ENCODE measurements at places on chromosomes 12 and 14.

DNA sequence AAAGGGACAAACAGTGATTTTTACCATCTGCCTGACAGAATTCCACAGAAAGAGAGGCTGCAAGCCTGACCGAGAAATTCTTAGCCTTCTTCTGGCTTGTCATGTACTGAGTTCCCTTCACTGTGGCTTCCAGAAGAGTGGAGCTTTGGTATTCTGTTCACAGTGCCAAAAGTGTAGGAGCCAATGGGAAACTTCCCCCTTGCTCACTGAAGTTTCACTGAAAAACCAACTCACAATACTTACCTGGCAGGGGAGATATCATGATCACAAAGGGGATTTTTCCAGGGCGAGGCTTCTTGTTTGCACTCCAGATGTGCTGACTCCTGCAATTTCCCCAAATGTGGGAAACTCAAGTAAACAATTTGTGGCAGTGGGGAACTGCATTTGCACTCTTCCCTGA is 31.7 kb upstream of the MMP19 start:
- DNase-seq: no peak

- no peak for DNase-seq
Measured at GRCh38 chr12:119660076-119660475, 7.9 kb upstream of the PRKAB1 start.

- no peak for DNase-seq
Measured at GRCh38 chr14:76093077-76093476, 58.6 kb upstream of the GPATCH2L start.

- no peak for DNase-seq
Measured at GRCh38 chr12:89267404-89267803, 84.9 kb downstream of the DUSP6 start.

DNA sequence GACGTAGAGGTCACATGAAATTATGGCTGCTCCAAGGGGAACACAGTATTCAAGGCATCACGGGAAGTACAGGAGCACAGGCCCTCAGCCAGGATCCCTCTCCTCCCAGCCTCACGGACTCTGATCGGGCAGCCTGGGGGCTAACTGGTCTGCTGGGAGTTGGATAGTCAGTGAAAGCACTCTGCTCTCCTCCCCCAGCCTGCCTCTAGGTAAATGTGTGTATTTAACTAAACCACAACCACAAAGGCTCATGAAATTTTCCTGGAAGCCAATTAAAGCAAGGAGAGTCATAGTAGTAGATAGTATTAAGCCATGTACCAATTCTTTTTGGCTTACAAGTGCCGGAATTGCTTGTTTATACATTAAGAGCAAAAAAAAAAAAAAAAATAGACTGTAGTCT is 254.3 kb downstream of the MSRB3 start:
- peak; percentile 75 for DNase-seq

DNA sequence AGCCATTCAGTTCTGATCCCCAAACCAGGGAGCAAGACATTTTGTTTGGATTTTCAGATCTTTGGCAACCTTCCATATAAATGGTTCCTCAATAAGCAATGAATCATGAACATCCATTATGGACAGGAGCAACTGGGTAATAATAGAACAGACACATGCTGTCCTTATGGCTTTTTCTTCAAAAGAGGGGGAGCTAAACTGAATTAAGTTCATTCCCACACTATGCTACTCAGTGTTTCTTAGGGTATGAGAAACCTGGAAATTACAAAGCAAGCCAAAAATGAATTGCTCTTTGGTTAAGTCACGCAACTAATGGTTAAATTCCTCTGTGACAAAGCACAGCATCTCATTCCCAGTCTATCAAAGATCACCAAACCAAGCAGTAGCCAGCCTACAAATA is 51.0 kb downstream of the PTGER2 start:
- no peak for DNase-seq

DNA sequence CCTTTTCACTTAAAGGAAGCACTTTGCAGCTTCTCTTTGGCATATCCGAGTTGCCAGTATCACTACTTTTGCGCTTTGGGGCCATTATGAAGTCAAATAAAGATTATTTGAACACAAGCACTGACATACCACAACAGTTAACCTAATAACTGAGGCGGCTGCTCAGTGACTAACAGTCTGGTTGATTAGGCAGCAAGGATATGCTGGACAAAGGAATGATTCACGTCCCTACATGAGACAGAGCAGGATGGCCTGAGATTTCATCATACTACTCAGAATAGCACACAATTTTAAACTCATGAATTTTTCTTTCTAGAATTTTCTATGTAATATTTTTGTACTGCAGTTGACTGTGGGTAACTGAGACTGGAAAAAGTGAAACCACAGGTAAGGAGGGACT is 56.9 kb upstream of the E2F7 start:
- DNase-seq: no peak

- no peak for DNase-seq
Measured at GRCh38 chr14:93331002-93331727, 1.7 kb downstream of the BTBD7 start.

GRCh38 chr12:104662908-104663307 is 206.2 kb downstream of the CHST11 start:
- DNase-seq: no peak

DNA sequence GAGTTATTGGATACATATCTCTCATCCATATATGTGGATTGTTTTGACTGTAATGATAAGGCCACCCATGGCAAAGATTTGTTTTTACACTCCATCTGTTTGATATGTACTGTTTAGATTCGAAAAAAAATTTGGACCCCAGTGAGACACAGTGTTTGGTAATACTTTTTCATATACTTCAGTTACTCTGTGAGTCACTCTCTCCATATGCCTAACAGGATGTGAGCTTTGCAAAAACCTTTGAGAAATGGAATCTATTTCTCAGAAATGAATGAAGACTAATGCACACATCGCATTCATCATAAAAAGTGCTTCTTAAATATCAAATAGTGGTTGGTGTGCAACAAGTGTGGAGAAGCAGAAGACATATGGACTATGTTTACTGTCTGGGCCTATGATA is 781.5 kb downstream of the SLC6A15 start:
- no peak for DNase-seq

GRCh38 chr14:74476107-74476506 is 17.0 kb downstream of the NPC2 start:
- no peak for DNase-seq

- DNase-seq: peak; percentile 85
Measured at GRCh38 chr14:76812422-76813383, at the start of gene ANGEL1. TSS of gene ANGEL1 (minus strand) at chr14:76812882. CDS start at chr14:76812827, 55 bp downstream.

DNA sequence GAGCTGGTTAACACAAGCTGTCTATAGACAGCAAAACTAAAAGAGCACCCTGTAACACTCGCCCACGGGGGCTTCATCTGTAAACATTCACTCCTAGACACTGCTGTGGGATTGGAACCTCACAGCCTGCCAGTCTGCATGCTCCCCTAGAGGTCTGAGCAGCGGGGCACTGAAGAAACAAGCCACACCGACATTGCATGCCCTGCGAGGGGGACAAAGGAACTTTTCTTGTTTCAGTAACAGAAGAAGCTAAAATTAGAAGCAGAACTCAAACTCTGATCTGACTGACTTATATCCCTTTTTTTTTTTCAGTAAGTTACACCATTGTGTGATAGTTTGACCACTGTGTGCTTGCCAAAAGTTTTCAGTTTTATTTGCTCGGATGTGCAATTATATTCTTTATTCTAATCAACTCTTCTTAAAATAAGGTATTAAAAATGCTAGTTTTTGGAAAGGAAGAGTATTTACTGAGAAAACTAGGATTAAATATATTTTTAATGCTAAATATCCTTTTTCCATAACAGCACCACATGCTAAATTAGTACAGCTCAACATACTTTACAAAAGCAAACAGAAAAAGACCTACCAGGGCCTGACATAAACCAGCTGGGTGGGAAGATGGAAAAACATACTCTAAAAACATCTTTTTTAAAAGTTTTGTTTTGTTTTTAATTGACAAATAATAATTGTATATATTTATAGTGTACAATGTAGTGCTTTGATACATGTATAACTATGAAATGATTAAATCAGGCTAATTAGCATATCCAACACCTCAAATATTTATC is 100.2 kb downstream of the EPS8 start:
- peak; percentile 40 for DNase-seq

GRCh38 chr12:41228066-41228820 is 40.1 kb downstream of the PDZRN4 start:
- no peak for DNase-seq

- DNase-seq: no peak
Measured at GRCh38 chr12:14780859-14781258, 22.4 kb downstream of the WBP11 start.

DNA sequence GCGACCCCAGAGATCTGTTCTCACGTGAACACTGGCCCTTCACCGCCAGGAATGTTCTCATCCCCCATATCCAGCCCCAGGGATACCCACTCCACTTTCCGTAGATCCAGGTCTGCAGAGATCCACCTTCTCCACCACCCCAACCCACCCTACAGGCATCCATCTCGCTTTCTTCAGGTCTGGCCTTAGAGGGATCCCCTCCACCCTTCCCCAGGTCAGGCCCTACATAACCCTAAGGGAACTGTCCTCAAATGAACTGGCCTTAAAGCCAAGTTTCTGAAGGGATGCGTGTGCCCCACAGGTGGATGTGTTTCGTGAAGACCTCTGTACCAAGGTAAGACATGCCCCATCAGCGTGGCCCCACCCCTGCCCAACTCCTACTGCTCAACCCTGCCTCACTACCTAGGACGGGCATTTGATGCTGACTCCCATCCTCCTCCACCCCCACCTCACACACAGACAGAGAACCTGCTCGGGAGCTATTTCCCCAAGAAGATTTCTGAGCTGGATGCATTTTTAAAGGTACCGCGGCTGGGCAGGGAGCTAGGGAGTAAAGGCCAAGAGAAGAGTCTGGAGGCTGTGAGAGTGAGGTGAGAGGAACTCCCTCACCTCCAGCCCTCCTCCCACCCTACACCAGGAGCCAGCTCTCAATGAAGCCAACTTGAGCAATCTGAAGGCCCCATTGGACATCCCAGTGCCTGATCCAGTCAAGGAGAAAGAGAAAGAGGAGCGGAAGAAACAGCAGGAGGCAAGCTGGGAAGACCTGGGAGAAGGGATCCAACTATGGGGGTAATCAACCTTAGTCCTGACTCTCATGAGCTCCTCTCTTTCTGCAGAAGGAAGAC is 912 bp downstream of the PSME1 start:
- peak; percentile 22 for DNase-seq

DNA sequence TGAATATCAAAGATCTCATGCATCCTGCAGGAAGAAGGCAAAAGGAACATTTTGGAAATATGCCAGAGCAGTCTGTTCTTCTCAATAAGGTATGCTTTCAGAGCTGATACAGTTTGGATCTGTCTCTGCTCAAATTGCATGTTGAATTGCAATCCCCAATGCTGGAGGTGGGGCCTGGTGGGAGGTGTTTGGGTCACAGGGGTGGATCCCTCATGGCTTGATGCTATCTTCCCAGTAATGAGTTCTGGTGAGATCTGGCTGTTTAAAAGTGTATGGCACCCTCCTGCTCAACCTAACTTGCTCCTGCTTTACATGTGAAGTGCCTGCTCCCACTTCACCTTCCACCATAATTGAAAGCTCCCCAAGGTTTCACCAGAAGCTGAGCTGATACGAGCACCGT is 76.6 kb downstream of the RIN3 start:
- DNase-seq: no peak

DNA sequence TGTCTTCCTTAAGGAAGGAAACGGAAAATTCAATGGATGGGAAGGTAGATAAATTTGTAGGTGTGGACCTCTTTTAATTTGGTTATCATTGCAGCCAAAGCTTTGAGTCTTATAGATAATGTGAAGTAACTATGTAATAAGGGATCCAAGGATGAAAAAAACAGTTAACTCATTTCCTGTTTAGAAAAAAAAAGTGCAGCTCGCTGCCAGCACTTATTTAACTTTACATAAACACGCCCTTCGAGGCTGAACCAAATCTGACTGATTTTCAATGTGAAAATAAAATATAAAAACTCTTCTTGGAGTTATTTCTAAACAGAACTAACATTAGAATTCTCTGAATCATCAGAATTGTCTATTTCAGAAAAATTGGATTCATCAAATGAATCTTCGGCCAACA is 7.0 kb downstream of the NUBPL start:
- DNase-seq: no peak

GRCh38 chr14:89927186-89927865 is 27.2 kb downstream of the EFCAB11 start:
- DNase-seq: no peak

DNA sequence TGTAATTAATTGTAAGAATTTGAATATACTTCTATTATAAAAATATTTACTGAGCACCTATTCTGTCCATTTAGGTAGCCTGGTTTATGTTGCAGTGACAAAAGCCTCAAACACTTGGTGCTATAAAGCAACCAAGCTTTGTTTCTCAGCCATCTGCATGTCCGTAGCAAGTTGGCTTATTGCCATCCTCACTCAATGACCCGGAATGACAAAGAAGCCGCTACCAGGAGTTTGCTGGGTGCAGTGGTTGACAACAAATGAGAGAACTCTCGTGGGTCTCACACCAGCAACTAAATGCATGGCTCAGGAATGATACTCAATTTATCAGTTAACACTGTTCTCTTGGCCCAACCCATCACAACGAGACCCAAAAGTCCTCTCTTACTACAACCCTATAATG is 553.1 kb downstream of the DIO2 start:
- DNase-seq: no peak

Measured in NCI-H526 (cell line).